Large intestine (tissue), 12 donors: ENCODE measurements at places on chromosomes 11 and 22. TPM values are rescaled to one million over a fixed set of nuclear protein-coding genes. Genes with fewer than 3 reads are reported as not detected.

The TMEM86A gene
- polyA plus RNA-seq = 1.6 TPM

The OR51I1 gene
- not detected for polyA plus RNA-seq

The GAL3ST1 gene
- 19.5 TPM for polyA plus RNA-seq

The BANF1 gene
- 120 TPM for polyA plus RNA-seq

The GTSE1 gene
- 10.3 TPM for polyA plus RNA-seq

The MAPK8IP2 gene
- polyA plus RNA-seq = 5.4 TPM

The OR52E8 gene
- polyA plus RNA-seq = not detected

- H3K4me3 ChIP-seq = no peak overlapping the region
- no peaks in the 10 kb centered on the region for H3K4me1 ChIP-seq
- H3K27ac ChIP-seq = no peak overlapping the region
- no peaks in the 10 kb centered on the region for H3K27me3 ChIP-seq
Observed at GRCh38 chr22:45568213-45568612, 65.5 kb downstream of the FBLN1 start.

GRCh38 chr22:35380013-35380412 lies 883 bp upstream of the HMOX1 start:
- peaks cover 58% of the 10 kb centered on the region for H3K4me1 ChIP-seq
- peak overlapping the region; percentile 91 for H3K27ac ChIP-seq
- no peak overlapping the region for H3K4me3 ChIP-seq
- peaks cover 9% of the 10 kb centered on the region for H3K36me3 ChIP-seq
- no peaks in the 10 kb centered on the region for H3K27me3 ChIP-seq

DNA sequence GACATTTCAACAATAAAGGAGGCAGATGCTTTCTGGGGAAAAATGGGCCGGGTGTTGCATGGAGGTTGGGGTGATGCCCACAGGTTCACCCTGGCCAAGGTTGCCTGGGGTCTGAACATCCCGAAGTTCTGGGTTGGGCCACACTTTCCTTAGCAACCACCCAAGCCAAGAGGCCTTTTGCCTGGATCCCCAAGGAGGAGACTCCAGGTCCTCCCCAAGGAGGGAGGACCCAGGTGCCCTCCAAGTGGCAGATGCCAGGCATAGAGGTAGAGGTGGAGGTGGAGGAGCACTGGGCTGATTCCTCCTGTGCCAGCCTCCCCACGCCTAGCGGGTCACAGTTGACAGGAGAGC lies 1.2 kb downstream of the CYB5R3 start:
- H3K27me3 ChIP-seq = no peaks in the 10 kb centered on the region
- no peaks in the 10 kb centered on the region for H3K36me3 ChIP-seq
- DNase-seq = no peak

DNA sequence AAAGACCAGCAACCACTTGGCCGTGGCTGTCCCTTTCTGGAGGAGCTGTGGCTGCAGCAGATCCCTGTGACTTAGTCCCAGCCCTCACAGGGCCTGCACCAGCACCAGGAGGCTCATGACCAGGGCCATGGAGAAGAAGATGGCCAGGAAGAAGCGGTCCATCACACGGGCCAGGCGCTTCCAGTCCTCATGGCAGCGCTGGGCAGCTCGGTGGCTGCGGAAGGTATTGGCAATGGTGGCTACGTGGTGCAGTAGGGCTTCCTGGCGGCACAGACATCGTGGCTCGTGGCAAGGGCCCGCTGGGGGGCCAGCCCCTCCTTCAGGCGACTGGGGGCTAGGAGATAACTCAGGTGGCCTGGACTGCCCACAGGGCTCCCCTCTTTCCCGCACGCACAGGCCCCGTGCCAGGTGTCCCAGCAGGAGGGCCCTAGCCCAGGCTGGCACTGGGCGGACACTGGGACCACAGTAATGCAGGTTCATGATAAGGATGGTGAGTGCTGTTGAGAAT lies 5.1 kb downstream of the CHRNA10 start:
- DNase-seq = no peak
- H3K27me3 ChIP-seq = no peaks in the 10 kb centered on the region
- peaks cover 50% of the 10 kb centered on the region for H3K36me3 ChIP-seq
- H3K4me3 ChIP-seq = no peak overlapping the region
- H3K27ac ChIP-seq = no peak overlapping the region
- H3K4me1 ChIP-seq = no peaks in the 10 kb centered on the region

DNA sequence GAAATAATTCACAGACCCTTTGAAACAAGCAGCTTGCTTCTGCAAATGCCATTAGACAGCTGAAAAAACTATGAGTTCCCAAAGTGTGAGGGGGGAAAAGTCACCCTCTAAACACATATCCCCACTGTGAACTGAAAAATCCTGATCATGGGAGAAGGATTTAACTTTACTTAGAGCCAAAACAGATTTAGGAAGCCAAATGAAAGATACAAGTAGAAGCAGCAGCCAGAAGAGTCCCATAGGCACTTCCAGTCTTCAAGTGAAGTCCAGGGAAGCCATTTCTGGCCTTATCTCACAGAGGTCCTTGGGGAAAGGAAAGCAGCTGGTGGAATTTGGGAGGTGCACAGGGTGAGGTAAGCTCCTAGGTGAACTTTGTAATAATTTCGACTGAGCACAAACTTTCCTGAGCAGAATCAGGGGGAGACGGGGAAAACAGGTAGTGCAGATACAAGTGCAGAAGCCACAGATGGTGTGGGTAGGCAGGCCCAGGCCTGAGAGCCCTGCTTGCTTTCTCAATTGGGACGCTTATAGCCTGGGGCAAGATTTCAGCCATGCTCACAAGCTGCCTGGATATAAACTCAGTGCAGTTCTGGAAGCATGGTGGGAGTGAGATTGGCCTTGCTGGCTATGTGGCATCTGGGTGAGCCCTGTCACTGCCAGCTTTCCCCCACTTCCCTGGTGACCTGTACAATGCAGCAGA lies 44.8 kb downstream of the GAS2 start:
- H3K27me3 ChIP-seq = no peaks in the 10 kb centered on the region
- H3K4me1 ChIP-seq = no peaks in the 10 kb centered on the region
- H3K36me3 ChIP-seq = no peaks in the 10 kb centered on the region
- H3K4me3 ChIP-seq = no peak overlapping the region
- DNase-seq = no peak

- H3K4me3 ChIP-seq = no peak overlapping the region
- no peaks in the 10 kb centered on the region for H3K27me3 ChIP-seq
- no peak for DNase-seq
- no peaks in the 10 kb centered on the region for H3K4me1 ChIP-seq
- H3K27ac ChIP-seq = no peak overlapping the region
- no peaks in the 10 kb centered on the region for H3K36me3 ChIP-seq
Observed at GRCh38 chr22:47484960-47485569, 722.6 kb downstream of the TBC1D22A start.

- no peak for DNase-seq
- no peaks in the 10 kb centered on the region for H3K36me3 ChIP-seq
- no peaks in the 10 kb centered on the region for H3K27me3 ChIP-seq
- H3K4me3 ChIP-seq = no peak overlapping the region
- H3K27ac ChIP-seq = no peak overlapping the region
- peaks cover 3% of the 10 kb centered on the region for H3K4me1 ChIP-seq
Observed at GRCh38 chr11:67666676-67667489, 7.5 kb downstream of the ALDH3B2 start.

- DNase-seq = no peak
- H3K27ac ChIP-seq = peak within 1 kb of the TSS; percentile 98
- H3K27me3 ChIP-seq = no peaks in the 10 kb centered on the region
- peak within 1 kb of the TSS; percentile 30 for H3K4me3 ChIP-seq
Observed at GRCh38 chr11:73271936-73272679, at the start of gene P2RY6. Gene P2RY6 (plus strand): TSS chr11:73272338. CDS start chr11:73296519, 24,181 bp downstream.

GRCh38 chr22:35785181-35785923 lies 67.7 kb downstream of the APOL5 start:
- no peak overlapping the region for H3K4me3 ChIP-seq
- no peak overlapping the region for H3K27ac ChIP-seq
- no peaks in the 10 kb centered on the region for H3K27me3 ChIP-seq
- H3K36me3 ChIP-seq = peaks cover 23% of the 10 kb centered on the region
- H3K4me1 ChIP-seq = no peaks in the 10 kb centered on the region
- DNase-seq = no peak

DNA sequence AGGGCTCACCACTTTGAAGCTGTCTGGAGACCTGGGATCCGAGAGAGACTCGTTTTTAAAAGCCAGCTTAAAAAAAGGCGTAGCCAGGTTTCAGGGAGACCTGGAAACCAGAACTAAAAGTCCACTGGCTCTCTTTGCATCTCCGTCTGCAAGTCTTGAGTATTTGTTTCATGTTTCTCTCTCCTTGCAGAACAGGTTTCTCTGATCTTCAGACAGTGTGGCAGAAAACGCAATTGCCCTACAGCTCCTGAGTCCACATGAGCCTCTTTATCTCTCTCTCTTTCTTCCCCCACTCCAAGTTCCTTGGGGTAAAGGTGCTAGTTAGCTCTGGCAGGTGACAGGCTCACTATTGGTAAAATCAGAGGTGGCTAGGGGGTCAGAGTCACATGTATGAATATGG lies 67.0 kb upstream of the AMPD3 start:
- H3K36me3 ChIP-seq = no peaks in the 10 kb centered on the region
- no peak overlapping the region for H3K27ac ChIP-seq
- peaks cover 13% of the 10 kb centered on the region for H3K4me1 ChIP-seq
- DNase-seq = no peak
- no peak overlapping the region for H3K4me3 ChIP-seq

DNA sequence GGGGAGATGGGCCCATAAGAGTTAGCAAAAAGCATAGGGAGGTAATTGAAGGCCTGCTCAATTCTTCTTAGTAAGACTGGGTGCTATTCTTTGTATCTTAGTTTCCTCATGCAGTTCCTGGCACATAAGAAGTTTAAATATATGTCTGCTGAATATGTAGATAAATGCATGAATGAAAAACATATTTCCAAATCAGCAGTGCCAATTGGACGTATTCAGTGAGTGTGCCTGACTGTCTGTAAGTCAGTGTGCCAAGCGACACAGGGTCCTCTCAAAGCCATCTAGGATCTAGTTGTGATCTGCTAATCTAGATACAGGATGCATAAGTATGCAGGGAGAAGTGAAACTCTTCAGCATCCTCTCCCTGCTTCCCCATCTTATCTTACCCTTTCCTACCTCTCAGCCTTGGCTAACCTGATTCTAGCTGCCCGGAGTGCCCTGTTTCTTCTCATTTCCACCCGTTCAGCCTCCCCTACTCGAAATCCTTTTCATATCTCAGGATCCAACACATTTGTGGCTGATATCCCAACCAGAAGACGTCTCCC lies 91.1 kb upstream of the SORL1-AS1 start:
- peaks cover 38% of the 10 kb centered on the region for H3K36me3 ChIP-seq
- H3K27ac ChIP-seq = no peak overlapping the region
- H3K27me3 ChIP-seq = no peaks in the 10 kb centered on the region
- no peak for DNase-seq
- H3K4me1 ChIP-seq = no peaks in the 10 kb centered on the region

DNA sequence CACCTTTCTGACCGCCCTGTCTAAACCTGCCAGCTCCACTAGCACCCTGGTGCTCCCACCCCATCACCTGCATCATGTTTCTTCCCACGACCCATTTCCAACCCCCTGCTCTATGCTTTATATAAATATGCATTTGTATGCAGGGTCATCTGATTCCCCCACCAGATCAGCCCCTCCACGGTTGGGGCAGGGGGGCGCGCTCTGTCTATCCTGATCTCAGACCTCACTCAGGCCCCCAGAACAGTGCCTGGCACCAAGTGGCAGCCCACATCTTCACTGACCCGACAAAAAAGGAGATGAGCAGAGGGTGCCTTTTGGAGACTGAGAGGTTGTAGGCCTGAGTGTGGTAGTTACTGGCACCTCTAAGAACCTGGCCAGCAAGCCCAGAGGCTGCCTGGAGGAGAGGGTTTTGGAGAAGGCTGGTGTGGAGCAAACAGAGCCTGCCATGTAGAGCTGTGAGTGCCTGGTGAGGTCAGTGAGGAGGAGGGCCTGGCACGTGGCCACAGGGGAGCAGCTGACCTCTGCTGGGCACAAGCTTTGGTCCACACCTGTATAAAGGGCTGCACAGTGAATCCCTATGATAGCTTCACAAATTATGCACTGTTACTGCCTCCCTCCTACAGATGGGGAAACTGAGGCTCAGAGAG lies 86.3 kb upstream of the RTL6 start:
- H3K36me3 ChIP-seq = no peaks in the 10 kb centered on the region
- DNase-seq = no peak
- no peak overlapping the region for H3K27ac ChIP-seq
- no peak overlapping the region for H3K4me3 ChIP-seq
- no peaks in the 10 kb centered on the region for H3K4me1 ChIP-seq
- H3K27me3 ChIP-seq = peaks cover 25% of the 10 kb centered on the region

- H3K27ac ChIP-seq = peak overlapping the region; percentile 11
- no peaks in the 10 kb centered on the region for H3K36me3 ChIP-seq
- no peak for DNase-seq
- H3K4me1 ChIP-seq = peaks cover 42% of the 10 kb centered on the region
- no peak overlapping the region for H3K4me3 ChIP-seq
Observed at GRCh38 chr11:119742263-119742861, 13.4 kb upstream of the NECTIN1 start.

GRCh38 chr11:62004473-62004872 lies 37.0 kb upstream of the FTH1 start:
- no peaks in the 10 kb centered on the region for H3K27me3 ChIP-seq
- no peaks in the 10 kb centered on the region for H3K36me3 ChIP-seq
- peaks cover 29% of the 10 kb centered on the region for H3K4me1 ChIP-seq

DNA sequence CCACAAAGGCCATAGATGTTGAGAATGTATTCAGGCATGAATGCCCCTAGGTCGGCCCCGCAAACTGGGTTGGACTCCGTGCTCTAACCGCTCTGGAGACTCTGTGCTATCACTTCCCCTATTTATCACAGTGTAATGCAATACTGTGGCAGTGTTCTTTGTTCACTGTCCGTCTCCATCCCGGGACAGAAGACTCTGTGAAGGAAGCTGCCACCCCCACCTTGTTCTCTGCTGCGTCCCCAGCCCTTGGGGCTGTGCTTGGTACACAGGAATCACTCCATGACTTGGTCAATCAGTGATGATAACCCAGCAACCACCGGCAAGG lies 57.6 kb downstream of the TSPAN18 start:
- no peaks in the 10 kb centered on the region for H3K36me3 ChIP-seq
- H3K4me3 ChIP-seq = no peak overlapping the region
- H3K4me1 ChIP-seq = peaks cover 27% of the 10 kb centered on the region
- no peaks in the 10 kb centered on the region for H3K27me3 ChIP-seq
- DNase-seq = peak; percentile 72
- H3K27ac ChIP-seq = no peak overlapping the region

GRCh38 chr11:57626895-57627294 lies 22.8 kb downstream of the YPEL4 start:
- no peaks in the 10 kb centered on the region for H3K4me1 ChIP-seq
- DNase-seq = no peak
- peaks cover 4% of the 10 kb centered on the region for H3K27me3 ChIP-seq
- H3K4me3 ChIP-seq = no peak overlapping the region
- H3K27ac ChIP-seq = no peak overlapping the region

GRCh38 chr11:64751136-64751535 lies 7.2 kb upstream of the RASGRP2 start:
- no peak overlapping the region for H3K4me3 ChIP-seq
- H3K36me3 ChIP-seq = no peaks in the 10 kb centered on the region
- DNase-seq = no peak
- no peak overlapping the region for H3K27ac ChIP-seq
- H3K27me3 ChIP-seq = peaks cover 15% of the 10 kb centered on the region

DNA sequence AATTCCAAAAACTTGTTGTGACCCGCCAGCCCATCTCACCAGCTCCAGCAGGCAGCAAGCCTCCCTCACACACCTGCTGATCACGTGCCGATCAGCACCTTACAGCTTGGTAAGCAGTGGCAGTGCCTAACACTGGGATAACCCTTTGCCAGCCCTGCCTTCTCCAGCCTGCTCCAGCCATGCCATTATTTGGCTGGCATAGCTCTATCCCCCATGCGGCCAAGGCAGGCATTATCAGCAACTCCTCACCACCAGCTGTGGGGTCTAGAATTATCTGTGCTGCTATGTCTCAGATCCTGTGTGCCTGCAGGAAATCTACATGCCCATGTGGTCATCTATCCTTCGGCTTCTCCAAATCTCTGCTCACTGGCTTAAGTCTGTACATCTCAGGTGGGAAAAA lies 215.0 kb downstream of the ST3GAL4 start:
- no peaks in the 10 kb centered on the region for H3K36me3 ChIP-seq
- no peak for DNase-seq
- H3K27ac ChIP-seq = no peak overlapping the region
